ENCODE measurements at places on chromosomes 5 and 9.

DNA sequence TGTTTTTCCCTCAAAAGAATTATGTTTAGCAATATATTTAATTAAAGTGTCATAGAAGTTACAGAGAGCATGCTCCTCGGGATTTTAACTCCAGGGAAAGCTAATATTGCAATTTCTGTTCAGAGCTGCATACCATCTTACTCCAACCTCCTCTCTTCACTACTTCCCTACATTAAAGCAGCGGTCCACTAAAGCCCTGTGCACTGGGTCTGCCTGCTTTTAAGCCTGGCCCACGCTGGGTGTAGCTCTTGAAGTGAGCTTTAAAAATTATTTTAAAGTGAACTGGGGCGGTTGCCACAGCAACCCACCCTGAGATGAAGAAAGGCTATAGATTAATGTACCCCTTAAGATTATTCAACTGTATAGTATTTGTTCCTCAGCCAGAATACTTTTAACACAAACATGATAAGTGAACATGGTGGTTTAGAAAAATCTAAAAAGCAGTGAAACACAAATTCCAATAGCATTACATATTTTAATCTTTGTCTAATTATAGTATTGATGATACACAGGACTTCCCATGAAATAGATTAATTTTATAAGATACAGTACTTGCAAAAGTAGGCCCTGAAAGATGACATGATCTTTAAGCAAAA is 3.9 kb upstream of the MEF2C start:
- DNase-seq: no peak

DNA sequence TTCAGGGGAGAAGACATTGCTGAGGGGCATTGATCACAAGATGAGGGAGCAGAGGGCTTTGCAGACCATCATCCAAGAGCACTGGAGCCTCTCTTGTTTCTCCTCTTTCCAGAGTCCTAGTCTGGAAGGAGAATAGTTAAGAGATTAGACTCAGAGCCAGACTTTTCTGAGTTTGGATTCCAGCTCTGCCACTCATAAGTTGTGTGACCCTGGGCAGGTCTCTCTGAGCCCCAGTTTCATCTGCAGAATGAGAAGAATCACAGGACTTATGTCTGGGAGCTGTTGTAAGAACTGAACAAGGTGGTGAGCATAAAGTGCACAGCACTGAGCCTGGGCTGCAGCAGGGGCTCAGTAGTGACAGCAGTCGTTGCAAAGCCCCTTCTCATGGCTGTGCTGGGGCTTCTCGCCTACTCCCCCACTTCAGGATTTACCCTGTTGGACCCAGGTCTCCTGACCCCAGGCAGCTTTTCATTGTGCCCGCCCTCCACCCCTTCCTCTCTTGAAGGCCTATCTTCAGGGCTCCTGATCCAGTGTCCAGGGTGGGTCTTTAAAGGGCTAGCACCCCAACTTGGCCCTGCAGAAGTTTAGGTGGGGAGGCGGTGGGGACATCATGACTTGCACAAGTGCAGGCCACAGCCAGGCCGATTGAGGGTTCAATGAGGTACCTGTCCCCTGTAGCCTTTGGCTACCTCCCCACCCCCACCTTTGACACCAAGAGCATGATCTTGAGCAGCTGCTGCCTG is 1.5 kb downstream of the SYNPO start:
- no peak for DNase-seq

DNA sequence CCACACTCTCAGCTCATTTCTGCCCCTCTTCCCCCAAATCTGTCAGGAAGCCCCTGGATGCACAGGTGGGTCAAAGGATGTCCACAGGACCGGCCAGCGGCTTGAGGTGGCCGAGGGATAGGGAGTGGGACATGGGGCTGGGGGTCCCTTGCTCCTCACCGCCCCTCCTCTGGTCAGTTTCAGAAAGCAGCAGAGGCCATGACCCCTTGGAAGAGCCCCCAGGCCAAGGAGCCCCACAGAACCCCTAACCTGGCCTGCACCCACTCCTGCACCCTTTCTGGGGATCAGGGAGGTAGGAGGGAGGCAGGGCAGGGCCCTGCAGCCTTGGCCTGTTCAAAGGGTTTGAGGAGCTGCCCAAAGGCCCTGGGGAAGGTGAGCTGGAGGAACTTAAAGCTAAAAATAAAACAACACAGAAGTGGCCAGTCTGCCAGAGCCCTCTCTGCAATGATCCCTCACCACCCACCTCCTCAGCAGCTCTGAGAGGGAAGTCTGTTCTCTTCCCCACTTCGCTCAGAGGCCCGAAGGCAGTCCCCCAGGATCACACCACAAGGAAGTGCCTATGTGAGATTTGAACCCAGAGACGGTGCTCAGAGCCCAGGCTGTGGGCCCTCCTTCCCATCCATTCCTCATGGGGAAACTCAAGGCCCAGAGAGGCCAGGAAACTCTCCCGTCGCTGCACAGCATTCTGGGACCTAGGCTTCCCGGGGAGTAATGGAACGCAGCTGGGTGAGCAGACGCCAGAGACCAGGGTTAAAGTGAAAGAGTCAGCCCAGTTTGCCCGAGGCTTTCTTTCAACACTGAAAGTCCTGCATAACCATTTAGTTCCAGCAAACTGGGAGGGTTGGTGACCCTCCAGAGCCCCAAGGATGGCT is 910 bp downstream of the ENG start:
- DNase-seq: no peak

- no peak for DNase-seq
These were observed 2.0 kb upstream of the EBF1 start for GRCh38 chr5:159101685-159102084.

GRCh38 chr5:174118823-174119467 is 73.4 kb downstream of the NSG2 start:
- no peak for DNase-seq

- DNase-seq: no peak
These were observed 29.3 kb upstream of the RFK start for GRCh38 chr9:76423216-76424177.

DNA sequence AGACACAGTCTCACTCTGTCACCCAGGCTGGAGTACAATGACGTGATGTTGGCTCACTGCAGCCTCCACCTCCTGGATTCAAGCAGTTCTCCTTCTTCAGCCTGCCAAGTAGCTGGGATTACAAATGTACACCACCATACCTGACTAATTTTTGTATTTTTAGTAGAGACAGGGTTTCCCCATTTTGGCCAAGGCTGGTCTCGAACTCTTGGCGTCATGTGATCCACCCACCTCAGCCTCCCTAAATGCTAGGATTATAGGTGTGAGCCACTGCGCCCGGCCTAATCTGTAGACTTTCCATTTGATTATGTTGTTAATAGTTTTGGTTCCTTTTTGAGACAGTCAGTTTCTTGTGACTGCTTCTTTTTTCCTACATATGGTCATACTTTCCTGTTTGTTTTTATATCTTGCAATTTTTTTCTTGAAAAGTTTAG is 31.0 kb downstream of the MTREX start:
- no peak for DNase-seq

DNA sequence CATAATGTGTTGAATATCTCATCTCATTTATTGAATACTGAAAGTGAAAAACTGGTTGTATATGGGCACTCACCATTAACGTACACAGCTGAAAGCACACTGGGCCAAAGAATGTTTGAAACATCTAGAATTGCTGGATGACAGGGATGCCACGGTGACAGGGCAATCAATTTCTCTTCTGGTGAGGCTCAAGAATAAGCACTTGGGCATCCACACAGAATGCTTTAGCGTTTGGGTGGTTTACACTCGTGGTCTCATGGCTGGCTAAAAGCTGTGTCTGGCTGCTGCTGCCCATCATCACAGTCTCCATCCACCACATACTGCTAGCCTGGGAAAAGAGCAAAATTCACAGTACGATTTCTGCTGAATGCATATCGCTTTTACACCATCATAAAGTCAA is 30.7 kb upstream of the IL31RA start:
- DNase-seq: no peak

DNA sequence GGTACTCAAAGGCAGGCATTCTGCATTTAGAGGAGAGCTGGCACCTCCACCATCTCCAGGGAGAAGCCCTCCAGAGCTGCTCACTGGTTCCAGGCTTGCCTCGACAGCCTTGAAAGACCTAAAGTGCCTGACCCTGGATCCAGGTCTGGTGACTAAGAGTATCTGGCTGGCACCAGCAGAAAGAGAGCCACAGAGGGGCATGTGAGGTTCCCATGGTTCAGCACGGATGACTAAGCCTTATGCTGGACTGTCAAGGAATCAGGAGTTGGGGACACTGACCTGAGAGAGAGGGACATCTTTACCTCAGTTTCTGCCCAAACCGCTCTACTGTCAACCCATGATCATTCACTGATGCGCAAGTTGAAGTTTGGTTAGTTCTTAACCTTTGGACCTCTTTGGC is 3.0 kb downstream of the ACTL7A start:
- no peak for DNase-seq

GRCh38 chr9:123834218-123834888 is 95.6 kb downstream of the DENND1A start:
- DNase-seq: no peak

GRCh38 chr5:79694652-79695051 is 5.0 kb downstream of the CMYA5 start:
- no peak for DNase-seq

DNA sequence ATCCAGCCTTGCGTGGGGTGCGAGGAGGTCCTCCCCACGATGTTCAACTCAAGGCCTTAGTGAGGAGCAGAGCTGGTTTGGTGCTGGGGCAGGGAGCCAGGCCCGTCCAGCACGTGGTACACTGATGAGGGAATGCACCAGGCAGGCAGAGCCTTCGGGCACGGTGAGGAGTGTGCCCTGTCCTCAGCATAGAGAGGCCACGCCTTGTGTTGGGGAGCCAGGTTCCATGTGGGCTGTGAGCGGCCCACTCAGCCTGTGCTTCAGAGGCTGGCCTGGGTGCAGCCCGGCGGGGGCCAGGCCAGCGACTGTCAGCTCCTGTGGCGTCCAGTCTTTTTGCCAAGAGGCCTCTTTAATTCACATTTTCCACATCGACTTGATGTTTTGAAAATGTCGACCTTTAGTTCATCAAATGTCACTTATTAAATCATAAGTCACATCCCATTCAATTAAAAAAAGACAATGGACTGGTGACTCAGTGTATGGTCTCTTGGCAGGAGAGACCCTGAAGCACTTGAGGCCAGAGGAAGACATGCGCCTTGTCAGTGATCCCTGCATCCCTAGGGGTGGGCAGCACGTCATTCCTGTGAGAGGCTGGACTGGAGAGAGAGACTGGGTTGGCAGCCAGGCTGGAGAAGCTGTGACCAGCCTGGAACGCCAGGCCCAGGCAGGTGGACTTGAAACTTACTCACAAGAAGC is 21.7 kb downstream of the ERGIC1 start:
- no peak for DNase-seq

GRCh38 chr9:136409557-136410455 is 608 bp downstream of the ENTR1 start:
- DNase-seq: peak; percentile 34

- no peak for DNase-seq
These were observed 128.2 kb upstream of the LARP1 start for GRCh38 chr5:154626876-154627557.

- no peak for DNase-seq
These were observed 111.0 kb upstream of the APC start for GRCh38 chr5:112626715-112627114.

GRCh38 chr5:144187699-144188294 is 17.1 kb downstream of the KCTD16 start:
- DNase-seq: no peak

GRCh38 chr5:131218392-131218791 is 45.5 kb upstream of the CDC42SE2 start:
- no peak for DNase-seq

DNA sequence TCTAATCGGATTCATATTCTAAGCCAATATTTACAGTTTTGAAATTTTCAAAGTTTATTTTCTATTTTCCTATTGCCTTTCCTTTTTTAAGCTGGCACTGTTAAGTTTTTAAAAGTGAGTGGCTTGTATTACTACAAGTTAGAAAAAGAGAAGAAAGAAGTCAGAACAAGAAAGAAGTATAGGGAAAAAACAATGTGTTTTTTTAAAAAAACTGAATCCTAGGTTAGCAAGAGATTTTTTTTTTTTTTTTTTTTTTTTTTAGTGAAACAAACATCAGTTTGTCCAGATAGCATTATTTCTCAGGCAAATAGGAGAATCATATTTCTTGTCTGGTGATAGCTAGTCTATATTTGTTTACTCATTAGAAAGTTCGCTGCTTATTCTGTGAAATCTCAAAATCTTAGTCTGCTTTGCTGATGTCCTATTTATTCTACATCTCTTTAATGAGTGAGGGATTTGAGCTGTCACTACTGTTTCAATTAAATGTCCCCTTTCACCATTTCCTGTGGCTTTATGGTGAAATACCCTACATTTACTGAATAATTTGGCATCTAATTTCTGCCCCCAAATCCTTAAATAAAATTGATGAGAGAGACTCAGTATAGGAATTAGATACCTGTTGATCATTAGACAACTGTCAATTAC is 19.1 kb upstream of the LMNB1 start:
- DNase-seq: no peak

DNA sequence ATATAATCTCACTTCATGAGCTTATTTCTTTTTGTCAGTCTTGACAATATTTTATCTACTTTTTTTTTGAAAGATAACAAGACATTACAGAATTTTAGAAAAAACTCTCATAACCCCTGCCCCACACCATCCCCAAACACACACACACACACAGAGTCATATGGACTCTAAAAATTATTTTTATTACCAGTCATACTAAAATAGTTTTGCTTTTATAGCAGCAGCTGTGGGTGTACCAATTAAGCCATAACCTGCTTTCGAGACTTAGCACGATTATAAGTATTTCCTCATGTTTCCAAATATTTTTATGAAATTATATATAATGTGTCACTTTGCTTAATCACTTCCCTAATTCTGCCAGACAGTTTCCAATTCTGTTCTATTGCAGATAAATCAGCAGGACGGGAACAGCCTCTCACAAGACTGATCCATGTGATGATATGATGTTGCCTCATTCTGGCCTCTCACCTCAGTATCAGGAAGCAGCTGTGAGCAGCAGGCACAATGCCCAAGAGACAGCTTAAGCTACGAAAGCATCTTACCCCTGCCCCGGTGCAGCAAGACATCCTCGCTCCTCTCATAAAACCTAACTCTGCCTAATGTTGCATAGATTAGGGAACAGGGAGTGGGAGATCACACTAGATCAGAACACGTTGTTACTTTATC is 7.0 kb downstream of the PDCL start:
- DNase-seq: no peak

DNA sequence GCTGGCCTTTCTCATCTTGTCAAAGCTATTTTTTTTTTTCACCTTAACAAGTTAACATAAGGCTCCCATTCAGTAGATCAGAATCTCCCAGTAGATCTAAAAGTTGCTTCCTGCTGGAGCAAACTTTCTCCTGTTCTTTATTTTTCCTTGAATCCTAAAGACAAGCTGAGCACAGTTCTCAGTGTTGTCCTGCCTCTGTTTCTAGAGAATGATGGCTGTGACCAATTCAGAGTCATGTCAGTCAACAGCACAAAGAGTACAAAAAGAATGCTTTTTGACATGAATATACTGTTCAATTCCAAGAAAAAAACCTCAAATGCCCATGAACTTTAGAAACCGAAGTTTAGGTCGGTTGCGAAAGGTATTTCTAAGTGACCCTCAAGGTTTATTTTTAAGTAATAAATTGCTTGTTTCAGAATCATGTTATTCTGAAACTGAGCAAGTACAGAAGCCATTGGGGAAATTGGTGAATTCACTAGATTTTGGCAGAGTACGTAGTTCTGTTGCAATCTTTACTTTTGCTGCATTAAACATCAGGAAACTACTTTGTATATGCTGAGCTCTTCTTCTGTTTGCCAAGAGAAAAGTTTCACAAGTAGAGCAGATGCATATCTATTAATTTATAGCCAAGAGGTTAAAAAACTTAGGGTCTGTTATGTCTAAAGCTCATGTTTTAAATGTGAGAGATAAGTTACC is 161.7 kb upstream of the RPS23 start:
- no peak for DNase-seq
